ENCODE measurements at places on chromosomes 7 and 10.
A peak's percentile ranks its signal among the peaks of the same experiment; 100 is the strongest.

- DNase-seq, result peak; percentile 56
Measured at GRCh38 chr10:69716711-69717560, 84.8 kb upstream of the COL13A1 start.

DNA sequence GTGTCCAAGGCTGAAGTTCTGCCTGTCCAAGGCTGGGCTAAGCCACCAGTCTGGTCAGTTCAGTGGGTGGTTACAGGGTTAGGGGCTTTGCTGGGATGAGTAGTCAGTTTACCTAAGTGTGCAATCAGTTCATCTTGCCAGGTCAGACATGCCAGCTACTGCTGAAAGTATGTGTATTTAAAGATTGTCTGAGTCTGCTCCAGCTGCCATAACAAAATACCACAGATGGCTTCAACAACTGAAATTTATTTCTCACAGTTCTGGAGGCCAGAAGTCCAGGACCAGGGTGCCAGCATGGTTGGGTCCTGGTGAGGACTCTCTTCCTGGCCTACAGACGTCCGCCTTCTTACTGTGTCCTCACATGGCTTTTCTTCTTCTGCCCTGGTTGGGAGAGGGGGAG is 52.4 kb upstream of the TNS3 start:
- peak; percentile 32 for DNase-seq

GRCh38 chr10:20624642-20625041 is 272.5 kb downstream of the NEBL start:
- DNase-seq, result no peak

DNA sequence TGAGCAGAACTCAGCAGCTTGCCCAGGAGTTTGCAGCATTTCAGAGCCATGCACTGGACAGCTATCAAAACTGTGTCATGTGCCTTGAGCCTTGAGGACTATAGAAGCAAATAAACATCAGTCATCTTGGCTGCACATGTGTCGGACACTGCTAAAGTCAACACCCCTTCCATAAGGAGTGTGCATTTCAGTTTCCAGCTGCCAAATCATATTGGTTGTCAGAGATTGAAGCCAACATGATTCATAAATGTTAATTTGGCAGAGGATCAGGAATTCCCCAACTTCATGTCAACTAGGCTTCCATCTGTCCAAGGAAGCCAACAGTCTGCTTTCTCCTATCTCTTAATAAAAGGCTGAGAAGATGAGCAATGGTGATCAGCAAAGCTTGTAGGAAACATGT is 32.8 kb downstream of the SLC16A12 start:
- peak; percentile 70 for DNase-seq

DNA sequence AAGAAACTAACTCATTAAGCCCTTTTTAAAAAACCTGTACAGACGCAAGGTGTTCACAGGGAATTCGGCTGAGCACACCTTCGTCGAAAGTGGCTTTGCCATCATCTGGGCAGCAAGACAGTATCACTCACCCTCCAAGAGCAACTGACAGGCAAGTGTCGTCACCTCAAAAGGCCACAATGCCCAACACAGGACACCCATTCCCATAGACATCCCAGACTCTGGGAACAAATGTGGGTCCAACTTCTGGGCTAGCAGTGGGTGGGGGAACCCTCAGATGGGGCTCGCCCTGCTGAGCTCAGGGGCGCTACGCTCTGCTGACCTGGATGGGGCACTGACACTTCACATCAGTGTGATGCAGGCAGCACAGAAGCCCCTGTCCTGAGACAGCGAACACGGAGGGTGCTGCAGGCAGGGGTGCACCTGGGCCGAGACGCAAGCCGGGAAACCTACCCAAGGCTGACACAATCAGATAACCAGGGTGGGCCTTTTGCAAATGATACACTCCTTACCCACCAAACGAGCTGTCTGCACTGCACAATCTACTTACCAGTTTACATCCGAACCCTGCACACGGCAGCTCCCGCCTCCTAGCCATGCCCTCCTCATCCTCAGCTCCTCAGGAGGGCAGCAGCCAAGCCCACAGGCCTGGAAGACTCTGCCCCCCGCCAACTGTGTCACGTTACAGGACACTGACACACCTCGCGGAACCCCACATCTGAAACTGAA is 1.7 kb downstream of the DIP2C start:
- peak; percentile 6 for DNase-seq

DNA sequence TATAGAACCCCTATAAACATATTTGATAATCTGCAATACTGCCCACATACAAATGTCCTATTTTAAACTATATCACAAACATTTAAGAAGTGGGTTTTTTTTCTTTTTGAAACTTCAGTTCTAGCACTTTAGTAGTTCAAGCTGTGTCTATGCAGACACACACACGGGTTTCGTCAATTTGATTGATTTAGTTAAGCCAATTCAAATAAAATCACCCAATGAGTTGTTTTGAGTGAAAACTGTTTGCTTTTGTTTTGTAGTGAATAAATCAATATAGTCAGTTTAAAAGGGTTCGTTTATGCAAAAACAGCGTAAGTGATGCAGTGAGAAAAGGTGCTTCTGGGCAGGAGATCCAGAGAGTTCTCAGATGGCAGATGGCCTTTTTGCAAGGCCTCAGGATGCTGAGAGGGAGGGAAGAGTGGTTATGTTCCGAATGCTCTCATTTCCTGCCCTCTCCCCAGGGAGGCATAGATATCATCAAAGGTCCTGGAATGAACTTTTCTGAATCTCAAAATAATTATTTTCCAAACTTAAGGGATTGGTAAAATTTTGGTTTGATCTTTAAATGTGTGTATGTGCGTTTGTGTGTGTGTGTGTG is 102.7 kb downstream of the AGMO start:
- peak; percentile 35 for DNase-seq

DNA sequence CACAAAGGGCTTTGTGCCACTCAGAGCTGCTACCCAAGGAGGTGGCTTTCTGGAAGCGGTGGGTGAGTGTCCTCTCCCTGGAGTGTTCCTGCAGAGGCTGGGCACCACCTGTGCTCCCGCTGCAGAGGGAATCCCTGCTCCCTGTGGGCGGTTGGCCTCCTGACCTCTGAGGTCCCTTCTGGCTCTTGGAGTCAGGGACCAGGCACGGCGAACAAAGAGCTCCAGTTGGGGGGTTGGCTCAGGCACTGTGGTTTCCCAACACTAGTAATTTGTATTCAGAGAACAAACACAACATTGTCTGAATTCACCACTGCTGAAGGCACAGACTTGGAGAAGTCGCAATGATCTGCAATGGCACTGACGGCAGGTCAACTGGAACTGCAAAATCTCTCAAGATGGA is 328.9 kb downstream of the PRPF18 start:
- no peak for DNase-seq

DNA sequence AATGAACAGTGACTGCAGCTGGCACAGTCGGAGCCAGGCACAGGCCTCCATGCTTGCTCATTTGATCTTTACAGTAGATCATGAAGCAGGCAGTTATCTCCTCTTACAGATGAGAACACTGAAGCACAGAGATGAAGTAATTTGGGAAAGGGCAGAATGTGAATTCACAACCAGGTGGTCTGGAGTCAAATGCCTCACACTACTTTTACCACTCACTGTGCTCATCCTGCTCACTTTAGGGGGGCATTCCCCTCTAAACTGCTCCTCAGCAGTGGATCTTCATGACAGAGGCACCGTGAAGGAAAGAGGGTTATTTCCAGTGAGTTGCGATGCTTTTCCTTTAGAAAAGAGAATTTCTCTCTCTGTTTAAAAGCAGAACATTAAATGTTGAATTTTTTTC is 15.1 kb downstream of the SNX10 start:
- no peak for DNase-seq

DNA sequence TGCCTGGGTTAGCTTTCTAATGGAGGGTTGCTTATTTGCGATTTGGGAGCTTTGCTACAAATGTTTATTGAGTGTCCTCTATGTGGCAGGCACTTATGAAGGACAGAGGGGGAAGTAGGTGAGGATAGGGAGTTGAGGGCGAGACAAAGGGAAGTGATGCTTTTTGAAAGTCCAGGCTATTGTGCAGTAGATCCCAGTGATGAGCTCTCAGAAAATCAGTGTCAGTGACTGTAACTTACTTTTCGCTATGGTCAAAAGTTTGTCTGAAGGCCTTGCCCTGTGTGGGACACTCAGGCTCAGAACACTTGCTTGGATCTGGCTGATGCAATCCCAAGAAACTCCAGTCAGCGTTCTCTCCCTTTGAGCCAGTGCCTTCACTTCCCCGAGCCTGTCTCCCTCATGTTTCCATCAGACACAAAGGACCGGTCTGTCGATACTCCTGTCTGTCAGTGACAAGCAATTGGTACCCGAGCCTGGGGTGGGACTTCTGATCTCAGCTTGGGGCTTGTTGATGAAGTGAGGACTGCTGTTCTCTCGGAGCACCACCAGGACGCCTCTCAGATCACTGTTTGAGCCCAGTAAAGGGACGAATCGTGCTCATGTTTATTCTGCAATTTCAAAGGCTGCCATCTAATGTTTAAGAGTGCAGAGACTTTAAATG is 63.1 kb upstream of the SORCS3 start:
- no peak for DNase-seq

- no peak for DNase-seq
Measured at GRCh38 chr10:127740596-127740995, 3.6 kb downstream of the FOXI2 start.

- no peak for DNase-seq
Measured at GRCh38 chr7:30900803-30901362, 10.8 kb upstream of the AQP1 start.

- no peak for DNase-seq
Measured at GRCh38 chr10:73800560-73801252, 10.7 kb downstream of the NDST2 start.

DNA sequence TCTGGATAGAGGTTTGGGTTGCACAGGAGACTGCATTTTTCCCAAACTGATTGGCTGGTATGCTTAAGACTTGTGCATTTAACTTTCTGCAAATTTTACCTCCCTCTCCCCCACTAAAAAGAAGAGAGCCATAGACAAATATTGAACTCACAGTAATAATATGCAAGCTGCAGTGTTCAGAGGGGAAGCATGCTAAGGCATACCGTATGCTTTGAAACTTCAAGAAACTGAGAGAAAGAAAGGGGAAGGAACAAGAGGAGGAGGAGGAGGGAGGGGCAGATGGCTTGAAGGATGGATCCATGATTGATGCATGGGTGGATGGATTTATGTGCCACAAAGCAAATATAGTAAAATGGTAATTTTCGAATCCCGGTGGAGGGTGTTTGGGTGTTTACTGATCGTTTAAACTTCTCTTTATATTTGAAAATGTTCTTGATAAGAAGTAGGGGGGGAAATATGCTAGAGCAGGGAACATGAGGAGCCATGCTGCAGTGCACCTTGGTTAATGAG is 7.8 kb upstream of the KLF6 start:
- DNase-seq, result no peak

- peak; percentile 51 for DNase-seq
Measured at GRCh38 chr7:128259131-128260061, 18.3 kb downstream of the LEP start.

DNA sequence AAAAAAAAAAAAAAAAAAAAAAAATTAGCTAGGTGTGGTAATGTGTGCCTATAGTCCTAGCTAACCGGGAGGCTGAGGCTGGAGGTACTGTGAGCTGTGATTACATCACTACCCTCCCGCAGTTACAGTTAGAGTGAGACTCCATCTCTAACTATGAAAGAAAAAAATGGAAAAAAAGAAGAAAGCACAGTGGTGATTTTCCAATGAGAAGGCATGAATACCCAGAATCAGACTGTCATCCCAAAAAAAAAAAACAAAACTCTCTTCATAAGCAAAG is 269.9 kb upstream of the MKLN1 start:
- DNase-seq, result no peak

DNA sequence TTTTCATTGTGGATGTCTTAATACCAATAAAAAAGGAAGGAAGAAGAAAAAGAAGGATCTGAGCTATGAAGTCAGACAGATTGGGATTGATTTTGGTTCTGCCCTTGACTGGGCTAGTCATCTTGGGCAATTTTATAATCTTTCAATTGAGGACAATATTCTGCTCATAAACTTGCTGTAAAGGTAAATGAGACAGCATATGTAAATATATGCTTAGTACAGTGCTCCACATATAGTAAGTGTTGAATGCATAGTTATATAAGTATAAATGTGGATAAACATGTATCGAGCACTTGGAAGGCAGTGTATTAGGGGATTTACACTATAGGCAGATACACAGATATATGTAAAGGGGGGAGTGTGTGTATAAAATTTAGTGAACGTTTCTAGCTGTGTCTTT is 85.1 kb downstream of the ST7 start:
- DNase-seq, result no peak

DNA sequence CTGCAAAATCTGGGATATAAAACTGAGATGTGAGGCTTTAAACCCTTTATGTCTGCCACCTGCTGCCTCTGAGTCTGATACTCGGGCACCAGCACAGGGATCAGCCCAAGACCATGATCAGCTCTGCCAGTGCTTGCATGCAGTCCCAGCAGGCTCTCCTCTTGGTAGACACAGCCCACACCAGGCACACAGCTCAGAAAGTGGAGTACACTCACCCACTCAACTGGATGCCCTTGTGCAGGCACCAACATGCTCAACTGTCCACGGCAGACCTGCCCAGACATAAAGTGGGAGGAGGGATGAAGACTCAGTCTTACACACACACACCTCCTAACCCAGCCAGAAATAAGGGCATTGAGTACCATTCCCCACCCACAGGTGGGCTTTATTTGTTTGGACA is 18.2 kb upstream of the MYH16 start:
- DNase-seq, result no peak

DNA sequence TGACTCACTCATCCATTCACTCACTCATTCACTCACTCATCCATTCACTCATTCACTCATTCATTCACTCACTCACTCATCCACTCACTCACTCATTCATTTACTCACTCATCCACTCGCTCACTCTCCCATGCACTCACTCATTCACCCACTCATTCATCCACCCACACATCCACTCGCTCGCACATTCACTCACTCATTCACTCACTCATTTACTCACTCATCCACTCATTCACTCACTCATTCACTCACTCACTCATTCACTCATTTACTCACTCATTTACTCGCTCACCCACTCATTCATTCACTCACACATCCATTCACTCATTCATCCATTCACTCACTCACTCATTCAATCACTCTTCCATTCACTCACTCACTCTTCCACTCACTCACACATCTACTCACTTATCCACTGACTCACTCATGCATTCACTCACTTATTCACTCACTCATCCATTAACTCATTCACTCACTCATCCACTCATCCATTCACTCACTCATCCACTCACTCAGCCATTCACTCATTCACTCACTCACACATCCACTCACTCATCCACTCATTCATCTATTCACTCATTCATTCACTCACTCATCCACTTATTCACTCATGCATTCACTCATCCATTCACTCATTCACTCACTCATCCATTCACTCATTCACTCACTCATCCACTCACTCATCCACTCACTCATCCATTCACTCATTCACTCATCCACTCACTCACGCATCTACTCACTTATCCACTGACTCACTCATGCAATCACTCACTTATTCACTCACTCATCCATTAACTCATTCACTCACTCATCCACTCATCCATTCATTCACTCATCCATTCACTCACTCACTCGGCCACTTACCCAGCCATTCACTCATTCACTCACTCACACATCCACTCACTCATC is 74.0 kb downstream of the CARD11 start:
- no peak for DNase-seq

- DNase-seq, result no peak
Measured at GRCh38 chr10:482848-483247, 206.6 kb downstream of the DIP2C start.

- no peak for DNase-seq
Measured at GRCh38 chr10:20672741-20673140, 224.4 kb downstream of the NEBL start.
